Right ventricle myocardium inferior (tissue), 1 donor: ENCODE measurements at places on chromosomes 2 and 18. TPM values are rescaled to one million over a fixed set of nuclear protein-coding genes. Genes with fewer than 3 reads are reported as not detected.

The PID1 gene
- total RNA-seq, result 8.4 TPM

The ADCYAP1 gene
- total RNA-seq, result not detected

The FAHD2A gene
- total RNA-seq, result 41.6 TPM

The CCT4 gene
- total RNA-seq, result 105 TPM

The DCTN1 gene
- 182 TPM for total RNA-seq

The VWC2L gene
- total RNA-seq, result not detected

The AQP4 gene
- total RNA-seq, result 24.6 TPM

The TSPYL6 gene
- not detected for total RNA-seq

The TDRD15 gene
- total RNA-seq, result not detected

The ASB18 gene
- total RNA-seq, result 4.6 TPM

The RDH14 gene
- total RNA-seq, result 46.3 TPM

DNA sequence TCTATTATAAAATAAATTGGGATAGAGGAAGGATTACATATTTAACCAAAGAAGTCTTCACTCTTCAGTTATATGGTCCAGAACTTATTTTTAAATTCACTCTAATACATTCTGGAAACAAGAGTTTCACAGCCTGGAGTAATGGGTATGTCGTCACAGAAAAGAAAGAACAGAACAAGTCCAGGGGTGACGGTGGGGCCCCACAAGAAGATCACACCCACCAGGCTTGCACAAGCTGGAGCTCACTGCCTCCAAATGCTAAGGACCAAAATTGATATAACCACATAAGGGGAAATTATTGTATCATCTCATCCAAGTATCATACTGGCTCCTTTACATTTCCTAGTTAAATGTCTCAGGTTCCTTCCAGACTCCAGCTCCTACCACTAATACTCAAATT lies 11.3 kb downstream of the LRPPRC start:
- no peak for DNase-seq

DNA sequence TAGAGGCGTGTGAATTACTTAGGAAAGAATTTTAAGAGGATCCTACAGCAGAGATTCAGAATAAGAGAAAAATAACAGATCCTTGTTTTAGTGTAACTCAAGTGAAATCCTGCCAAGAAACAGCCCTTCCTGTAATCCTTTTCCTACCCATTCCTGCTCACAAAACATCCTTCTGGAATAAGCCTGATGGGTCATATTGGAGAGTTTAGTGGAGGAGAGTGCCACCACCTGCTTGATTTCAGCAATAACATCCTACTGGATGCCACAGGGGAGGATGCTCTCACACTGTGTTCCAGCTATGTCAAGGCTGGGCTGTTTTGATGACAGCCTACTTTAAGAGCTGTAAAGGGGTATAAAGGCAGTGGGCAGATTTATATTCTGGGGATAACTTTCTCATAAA lies 54.8 kb upstream of the CCDC178 start:
- no peak for DNase-seq

GRCh38 chr2:60819155-60819862 lies 62.1 kb upstream of the REL start:
- no peak for DNase-seq

- DNase-seq, result no peak
Measured at GRCh38 chr2:177076636-177077179, 135.9 kb upstream of the HNRNPA3 start.

DNA sequence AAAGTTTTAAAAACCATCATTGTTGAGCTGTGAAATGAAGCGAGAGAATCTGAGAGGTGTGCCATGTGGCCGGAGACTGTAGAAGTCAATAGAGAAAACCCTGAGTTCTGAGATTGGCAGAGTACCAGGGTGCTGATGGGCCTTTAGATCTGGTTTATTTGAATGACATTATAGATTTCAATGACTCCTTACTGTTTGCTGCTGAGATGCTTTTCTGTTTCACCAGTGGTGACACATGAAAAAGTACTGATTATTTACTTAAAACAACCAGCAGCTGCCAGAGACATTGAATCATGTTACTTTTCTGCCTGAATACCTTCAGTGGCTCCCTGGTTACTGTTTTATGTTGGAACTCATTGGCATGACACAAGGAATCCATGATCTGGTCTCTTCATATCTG lies 602.7 kb upstream of the ZNF804A start:
- DNase-seq, result no peak

GRCh38 chr2:239231231-239232194 lies 169.3 kb downstream of the HDAC4 start:
- no peak for DNase-seq

GRCh38 chr2:73698101-73698500 lies 39.0 kb downstream of the TPRKB start:
- DNase-seq, result no peak

DNA sequence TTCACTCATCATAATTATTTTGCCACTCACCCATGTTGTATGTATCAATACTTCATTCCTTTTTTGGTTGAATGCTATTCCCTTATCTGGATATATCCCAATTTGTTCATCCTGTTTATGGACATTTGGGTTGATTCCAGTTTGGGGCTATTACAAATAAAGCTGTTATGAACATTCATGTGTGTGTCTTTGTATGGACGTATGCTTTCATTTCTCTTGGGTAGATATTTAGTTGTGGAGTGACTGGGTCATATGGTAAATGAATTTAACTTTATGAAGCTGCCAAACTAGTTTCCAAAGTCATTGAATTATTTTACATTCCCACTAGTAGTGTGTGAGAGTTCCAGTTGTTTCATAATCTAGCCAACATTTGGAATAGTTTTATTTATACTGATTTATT lies 2.7 kb downstream of the FAM228B start:
- no peak for DNase-seq

GRCh38 chr2:19607400-19607799 lies 249.0 kb upstream of the OSR1 start:
- DNase-seq, result no peak

DNA sequence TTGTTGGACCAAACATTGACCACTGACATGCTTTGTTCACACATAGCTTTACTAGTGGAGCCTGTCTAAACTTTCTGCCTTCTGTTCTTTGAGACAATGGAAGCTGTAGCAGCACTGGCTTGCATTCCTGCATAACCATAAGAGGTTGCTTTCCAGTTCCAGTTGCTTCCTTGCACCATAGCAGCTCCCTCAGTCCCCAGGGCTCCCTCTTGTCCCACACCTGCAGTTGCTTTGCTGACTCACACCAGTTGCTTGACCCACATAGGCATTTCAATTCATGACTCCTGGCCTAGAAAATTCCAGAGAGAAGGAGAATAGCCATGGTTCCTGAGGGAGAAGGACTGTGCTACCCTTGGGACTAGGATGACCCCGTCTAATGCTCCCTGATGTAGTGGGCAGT lies 20.9 kb downstream of the SGPP2 start:
- DNase-seq, result no peak

DNA sequence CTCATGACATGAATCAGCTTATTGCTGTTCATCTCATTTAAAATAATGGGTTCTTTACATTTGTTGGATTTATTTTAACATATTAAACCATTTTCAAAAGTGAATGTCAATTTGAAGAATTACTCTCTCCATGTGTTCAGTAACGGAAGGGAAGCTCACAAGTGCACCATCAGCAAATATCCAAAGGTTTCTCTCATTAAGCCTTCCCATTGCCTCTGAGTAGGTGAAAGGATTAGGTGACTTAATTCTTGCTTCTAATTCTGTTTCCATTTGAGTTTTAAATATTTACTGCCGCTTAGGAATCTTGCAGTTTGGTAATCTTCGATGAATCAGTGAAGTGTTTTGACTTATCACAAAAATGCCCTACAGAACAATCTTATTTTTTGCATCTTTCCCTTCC lies 145.1 kb upstream of the NYAP2 start:
- DNase-seq, result no peak

GRCh38 chr18:55878224-55878623 lies 290.2 kb upstream of the TCF4 start:
- DNase-seq, result no peak

DNA sequence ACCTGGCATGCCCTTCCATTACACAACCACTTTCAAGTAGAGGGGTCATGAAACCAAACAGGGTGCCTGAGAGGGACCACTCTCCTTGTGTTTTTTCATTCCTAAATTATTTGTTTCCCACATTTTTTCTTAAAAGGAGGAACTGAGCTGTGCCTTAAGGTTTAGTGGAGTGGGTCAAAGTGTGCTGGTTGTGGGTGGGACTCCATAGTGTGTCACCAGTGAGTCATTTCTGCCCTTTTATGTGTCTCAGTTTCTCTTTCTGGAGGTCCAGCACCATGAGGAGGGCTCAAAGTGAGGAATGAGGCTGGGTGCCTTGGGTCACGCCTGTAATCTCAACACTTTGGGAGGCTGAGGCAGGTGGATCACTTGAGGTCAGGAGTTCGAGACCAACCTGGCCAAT lies 37.8 kb downstream of the COMMD1 start:
- no peak for DNase-seq

DNA sequence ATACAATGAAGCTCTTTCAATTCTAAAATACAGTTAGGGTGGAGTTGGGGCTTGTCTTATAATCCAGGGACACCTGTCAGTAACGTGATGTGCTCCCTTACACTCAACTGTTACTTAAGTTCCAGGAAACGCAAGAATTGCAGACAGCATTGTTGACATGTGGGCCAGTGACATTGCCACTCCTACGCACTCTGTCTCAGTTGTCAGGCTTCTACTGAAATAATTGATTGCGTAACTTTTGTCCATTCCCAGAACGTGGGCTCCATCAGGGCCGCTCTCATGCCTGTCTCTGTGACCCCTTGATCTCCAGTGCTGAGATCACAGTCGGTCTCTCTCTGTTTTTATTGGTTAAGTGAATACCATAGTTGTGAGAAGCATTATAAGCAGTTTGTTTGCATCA lies 487.8 kb downstream of the GALR1 start:
- no peak for DNase-seq

- no peak for DNase-seq
Measured at GRCh38 chr2:83866211-83866610, 592.9 kb downstream of the SUCLG1 start.

DNA sequence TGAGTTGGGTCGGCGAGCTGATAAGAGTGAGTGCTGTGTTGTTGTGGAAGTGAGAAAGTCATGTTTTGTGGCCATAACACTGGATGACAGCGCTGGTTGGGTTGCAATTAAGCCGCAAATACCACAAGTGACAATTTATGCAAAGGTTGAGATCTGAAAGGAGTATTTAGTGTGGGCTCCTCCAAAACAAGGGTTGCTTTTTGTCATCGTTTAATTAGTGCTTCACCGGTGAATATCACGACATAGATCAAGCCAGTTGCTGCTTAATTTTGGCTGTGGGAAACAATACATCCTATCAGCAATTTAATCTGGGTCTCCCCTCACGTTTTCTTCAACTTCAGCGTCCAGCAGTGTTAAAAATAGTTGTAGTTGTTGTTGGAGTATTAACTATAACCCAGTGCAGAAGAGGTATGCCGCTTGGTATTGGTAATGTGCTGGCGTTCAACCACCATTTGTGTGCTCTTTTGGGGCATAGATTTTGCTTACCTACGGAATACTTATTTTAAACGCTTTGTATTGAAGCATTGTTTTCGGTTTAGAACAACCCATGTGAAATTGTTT lies 662 bp downstream of the ACVR2A start:
- no peak for DNase-seq

DNA sequence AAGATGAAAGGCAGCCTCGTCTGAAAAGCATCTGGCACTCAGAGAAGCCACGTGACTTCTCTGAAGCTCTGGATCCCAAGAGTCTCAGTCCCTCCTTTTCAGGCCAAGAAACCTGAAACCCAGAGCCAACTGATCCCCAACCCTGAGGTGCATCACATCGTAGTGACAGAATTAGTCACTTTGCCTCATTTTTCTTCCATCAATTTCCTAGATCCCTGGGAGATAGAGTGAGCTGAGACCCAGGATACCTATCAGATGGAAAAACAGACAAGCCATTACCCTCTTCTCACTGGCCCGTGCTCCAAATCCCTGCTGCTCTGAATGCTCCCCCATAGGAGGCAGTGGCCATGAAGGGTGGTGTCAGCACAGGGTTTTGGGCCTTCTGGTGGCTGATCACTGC lies 113.1 kb downstream of the ALK start:
- DNase-seq, result no peak

- DNase-seq, result no peak
Measured at GRCh38 chr18:22001912-22002487, 167.4 kb upstream of the GATA6 start.

DNA sequence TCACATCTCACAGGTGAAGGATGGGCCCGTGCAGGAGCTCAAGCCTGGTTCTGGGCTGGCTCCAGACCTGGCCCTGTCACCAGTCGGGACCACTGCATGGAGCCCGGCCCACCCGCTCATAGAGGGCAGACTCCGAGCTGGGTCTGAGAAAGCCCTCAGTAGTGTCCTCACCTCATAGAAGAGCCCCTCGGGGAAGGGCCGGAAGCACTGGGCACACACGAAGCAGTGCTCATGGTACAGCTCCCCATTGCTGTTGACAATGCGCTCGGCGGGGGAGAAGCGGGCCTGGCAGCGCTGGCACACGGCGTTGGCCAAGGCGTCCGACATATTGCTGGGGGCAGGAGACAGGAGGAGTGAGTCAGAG lies 11.3 kb downstream of the GPR17 start:
- DNase-seq, result peak; percentile 62

- DNase-seq, result no peak
Measured at GRCh38 chr2:205617905-205618304, 64.4 kb upstream of the NRP2 start.

- no peak for DNase-seq
Measured at GRCh38 chr2:56444339-56444738, 260.5 kb downstream of the CCDC85A start.

- no peak for DNase-seq
Measured at GRCh38 chr2:204950695-204951346, 405.5 kb downstream of the PARD3B start.

DNA sequence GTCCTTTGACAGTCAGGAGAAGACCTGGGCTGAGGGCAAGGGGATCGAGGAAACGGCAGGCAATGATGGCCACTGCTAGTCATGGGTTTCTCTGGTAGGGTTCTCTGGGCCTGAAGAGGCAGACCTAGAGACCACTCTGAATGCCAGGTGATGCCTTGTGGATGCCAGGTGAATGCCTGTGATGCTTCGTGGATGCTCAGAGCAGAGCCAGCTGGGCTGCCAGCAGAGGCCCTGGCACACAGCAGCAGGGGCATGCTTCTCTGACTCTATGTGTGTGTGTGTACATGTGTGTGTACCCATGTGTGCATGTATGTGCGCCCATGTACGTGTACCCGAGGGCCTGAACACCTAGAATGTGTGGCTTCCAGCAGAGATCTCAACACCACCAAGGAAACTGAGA lies 172.0 kb downstream of the TNS1 start:
- peak; percentile 50 for DNase-seq

GRCh38 chr2:121272596-121272995 lies 12.4 kb downstream of the TFCP2L1 start:
- DNase-seq, result no peak
